SW480 (cell line): ENCODE measurements at places on chromosomes 1 and 21.

DNA sequence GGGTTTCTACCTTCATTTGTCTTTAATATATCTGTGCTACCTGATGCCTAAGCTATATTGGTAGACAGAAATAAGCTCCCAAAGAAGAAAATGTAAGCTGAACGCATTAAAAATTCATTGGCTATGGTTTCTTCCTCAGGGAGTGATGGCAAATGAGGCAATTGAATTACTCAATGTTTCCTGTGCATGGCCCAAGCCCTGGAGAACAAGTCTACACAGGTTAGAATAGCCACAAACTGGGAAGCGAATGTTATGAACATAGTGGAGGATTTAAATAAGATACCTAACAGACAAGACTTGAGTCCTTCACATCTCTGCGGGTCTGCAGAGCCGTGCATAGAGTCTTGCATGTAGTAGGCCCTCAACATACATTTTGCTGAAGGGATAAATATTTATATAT lies 350.3 kb downstream of the RWDD3 start:
- no peak for DNase-seq

DNA sequence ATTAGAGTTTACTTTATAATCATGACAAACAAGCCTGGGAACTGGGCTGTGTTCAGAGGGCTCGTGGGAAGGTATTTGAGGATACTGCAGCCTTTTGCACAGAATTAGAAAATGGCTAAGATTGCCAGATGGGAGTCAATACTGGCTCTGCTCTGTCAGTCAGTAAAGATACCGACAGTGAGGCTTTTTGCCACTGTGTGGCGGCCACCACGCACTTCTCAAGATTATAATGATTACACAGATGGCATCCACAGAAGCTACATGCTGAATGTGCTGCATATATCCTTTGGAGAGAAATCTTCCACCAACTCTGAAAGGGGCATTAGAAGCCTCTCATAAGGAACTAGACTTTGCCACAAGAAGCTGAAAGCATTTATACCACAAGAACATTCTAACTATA lies 213.4 kb upstream of the PTBP2 start:
- no peak for DNase-seq

DNA sequence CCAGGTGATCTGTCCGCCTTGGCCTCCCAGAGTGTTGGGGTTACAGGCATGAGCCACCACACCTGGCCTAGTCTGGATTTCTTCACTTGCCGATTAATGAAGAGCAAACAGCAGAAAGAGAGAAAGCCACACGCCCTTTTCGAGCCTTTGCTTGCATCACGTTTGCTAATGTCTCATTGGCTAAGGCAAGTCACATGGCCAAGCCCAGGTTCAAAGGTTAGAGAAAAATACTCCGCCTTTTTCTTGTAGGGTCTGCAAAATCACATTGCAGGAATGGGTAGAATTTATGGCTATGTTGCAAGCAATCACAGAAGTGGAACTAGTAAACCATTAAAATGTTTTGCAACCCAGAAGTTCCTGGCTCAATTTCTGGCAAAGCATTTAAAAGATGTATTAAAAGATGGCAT lies 26.8 kb upstream of the BACH1 start:
- no peak for DNase-seq

GRCh38 chr1:8663915-8664329 lies 153.5 kb downstream of the RERE start:
- no peak for DNase-seq

DNA sequence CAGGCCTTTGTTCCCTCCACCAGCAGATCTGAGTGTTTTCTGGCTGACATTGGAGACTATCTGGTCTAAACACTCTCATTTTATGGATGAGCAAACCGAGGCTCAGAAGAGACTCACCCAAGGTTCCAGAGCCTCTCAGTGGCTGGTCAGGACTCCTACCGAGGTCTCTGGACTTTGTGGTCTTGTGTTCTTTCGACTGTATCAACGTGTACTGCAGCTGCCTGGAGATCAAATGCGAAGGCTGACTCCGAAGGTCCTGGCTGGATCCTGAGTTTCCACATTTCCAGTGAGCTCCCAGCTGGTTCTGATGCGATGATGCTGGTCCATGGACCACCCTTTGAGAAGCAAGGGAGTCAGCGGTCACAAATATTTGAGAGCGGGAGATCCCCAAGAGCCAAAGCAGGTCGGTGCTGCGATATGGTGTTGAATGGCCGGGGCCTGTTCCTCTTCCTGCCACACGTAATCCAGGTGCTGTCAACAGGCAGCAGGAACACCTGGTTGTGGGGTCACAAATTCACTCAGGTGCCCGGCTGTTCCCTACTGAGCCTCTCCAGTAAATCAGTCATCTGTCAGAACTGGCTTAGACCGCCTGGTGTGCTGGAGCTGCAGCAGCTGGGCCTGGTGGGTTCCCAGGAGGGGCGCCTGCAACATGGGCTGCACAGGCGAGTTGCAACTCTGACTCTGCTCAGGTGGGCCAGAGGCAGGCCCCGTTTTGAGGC lies 94.8 kb upstream of the USP24 start:
- no peak for DNase-seq

- DNase-seq = no peak
Observed at GRCh38 chr1:164498792-164499191, 60.2 kb upstream of the PBX1 start.

GRCh38 chr1:184624051-184624450 lies 130.6 kb downstream of the EDEM3 start:
- no peak for DNase-seq

DNA sequence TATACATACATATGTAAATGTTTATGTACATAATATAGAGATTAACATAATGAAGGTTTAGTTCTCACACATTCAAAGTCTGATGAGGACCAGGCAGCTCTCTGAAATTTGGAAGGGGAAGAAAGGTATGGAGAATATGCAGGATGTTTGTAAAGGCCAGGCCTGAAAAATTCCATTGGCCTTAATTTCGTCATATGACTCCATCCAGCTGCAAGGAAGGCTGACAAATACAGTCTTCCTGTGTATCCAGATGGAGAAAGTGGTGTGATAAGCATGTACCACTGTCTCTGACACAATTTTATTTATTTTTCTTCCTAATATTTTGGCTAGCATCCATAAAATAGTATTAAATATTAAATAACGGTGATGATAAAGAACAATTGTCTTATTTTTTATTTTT lies 6.3 kb upstream of the SGIP1 start:
- no peak for DNase-seq

DNA sequence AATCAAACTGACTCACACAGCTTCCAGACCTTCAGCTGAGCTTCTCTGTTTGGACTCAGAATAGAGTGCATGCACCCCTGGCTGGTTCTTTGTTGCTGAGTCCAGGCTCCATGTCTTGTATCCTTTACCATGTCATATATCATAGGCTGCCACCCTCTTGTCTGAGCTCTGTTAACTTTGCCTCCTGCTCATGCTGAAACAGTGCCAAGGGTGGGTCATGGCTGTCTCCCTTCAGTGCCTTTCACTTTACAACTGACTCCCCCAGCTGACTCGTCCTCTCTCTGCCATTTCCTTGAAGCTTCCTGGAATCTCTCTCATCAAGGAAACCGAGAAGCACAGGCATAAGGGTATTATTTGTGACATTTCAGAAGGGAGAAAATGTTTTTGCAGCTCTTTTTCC lies 885.3 kb downstream of the TTLL7 start:
- no peak for DNase-seq

DNA sequence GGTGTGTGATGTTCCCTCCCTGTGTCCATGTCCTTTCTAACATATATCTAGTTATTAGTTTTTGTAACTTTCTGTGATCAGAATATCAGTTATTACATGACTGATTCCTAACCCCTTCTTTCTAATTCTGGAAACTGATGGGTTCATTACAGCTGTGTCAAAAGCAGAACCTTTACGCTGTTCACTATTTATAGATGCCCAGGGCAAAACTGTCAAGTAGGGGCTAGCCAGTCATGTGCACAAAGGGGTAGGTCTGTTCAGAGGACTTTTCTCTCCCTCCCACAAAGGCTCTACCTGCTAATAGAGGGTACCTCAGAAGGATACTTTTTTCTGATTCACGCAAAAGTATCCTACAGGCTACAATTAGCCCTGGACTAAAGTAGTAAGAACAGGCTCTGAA lies 79.2 kb downstream of the NRDC start:
- no peak for DNase-seq

GRCh38 chr1:79929356-79929755 lies 922.8 kb upstream of the ADGRL4 start:
- DNase-seq = no peak
